ENCODE measurements at places on chromosomes 6 and 20. TPM values are rescaled to one million over a fixed set of nuclear protein-coding genes. Genes with fewer than 3 reads are reported as not detected.

GRCh38 chr6:19024737-19025136 lies 637.6 kb downstream of the RNF144B start:
- peak; percentile 52 for DNase-seq

GRCh38 chr6:86256615-86257187 lies 614.0 kb upstream of the SYNCRIP start:
- no peak for DNase-seq

The FOXA2 gene
- 0.59 TPM for total RNA-seq

The BTNL2 gene
- not detected for total RNA-seq

DNA sequence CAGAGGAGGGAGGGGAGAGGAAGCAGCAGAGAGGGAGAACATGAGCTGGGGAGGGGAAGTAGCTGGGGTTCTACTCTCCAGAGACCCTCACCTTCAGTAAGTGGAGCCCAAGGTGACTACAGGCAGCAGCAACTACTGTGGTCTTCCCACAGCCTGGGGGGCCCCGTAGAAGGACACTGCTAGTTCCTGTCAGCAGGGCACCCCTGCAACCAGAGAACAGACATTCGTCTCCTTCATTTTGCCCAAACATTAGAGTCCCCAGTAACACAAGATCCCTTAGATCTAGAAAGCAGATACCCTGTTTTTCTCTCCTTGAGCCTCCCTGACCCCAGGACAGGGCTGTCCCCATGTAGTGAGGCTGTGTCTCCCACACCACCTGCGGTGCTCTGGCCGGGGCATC lies 8.2 kb downstream of the GNMT start:
- DNase-seq: no peak

- no peak for DNase-seq
These were observed 59.3 kb upstream of the MYL9 start for GRCh38 chr20:36482044-36482473.

DNA sequence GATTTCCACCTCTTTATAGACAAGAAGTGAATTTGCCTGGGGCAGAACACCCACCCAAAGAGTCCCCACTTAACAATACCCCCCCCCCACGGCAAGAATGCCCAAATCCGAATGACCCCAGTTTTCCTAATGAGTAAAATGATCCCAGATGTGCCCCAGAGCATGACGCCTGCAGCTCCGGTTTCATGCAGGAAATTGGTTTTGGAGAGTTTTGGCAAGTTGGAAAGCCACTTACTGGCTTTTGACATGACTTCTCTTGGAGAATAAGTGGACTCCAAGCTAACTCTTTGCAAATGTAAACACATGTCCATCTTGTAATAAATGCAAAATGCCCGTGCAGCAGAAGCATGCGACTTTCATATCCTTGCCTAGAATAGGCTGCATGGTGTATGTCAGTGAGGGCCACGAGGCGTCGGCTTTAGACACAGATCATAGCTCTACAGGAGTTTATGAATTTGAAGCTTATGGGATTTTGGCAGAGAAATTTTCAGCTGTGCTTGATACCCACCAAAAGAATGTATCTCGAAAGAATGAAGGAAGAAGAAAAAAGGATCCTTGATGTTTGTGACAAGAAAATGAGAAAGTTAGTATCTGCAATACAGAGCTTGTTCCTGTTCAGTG lies 24.2 kb downstream of the EDN3 start:
- no peak for DNase-seq

- no peak for DNase-seq
These were observed 22.4 kb upstream of the TGM2 start for GRCh38 chr20:38187517-38187916.

- no peak for DNase-seq
These were observed 21.4 kb upstream of the NELFCD start for GRCh38 chr20:58959652-58960051.

- peak; percentile 15 for DNase-seq
These were observed 29.2 kb upstream of the DST start for GRCh38 chr6:56671651-56672461.

DNA sequence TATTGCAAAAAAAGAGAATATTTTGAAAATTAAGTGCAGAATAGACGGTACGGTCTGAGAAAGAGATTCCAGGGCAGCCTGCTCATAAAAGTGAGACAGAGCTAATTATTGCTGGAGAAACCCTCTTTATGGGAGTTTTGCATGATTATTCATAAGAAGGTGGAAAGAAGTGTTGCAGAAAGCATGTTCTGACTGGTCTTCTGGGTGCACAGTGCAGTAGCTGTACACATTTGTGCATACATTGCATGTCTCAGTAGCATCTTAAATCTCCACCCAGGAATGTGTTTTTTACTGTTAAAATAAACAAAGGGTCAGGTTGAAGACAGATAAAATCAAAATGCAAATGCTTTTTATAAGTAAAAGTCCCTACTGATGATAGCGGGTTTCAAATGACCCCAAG lies 1813.6 kb upstream of the DEFB115 start:
- no peak for DNase-seq

- peak; percentile 66 for DNase-seq
These were observed 36.1 kb downstream of the GMDS start for GRCh38 chr6:2209226-2209809.

DNA sequence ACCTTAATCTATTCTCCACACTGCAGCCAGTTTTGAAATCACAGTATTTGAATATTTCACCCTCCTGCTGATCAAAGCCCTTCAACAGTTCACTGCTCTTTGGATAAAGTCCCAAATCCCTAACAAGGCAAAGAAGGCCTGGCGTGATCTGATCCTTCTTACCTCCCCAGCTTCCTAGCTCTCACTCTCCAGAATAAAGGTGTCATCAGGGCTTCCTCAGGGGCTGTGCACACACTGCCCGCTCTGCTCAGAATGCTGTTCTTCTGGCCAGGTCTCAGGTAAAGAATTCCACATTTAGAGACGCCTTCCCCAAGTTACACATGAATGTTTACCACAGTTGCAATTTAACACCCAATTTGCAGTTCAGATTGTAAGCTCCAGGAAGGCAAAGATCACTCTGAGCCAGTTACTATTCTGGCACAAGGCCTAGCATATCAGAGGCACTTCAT lies 58.9 kb upstream of the MCM9 start:
- no peak for DNase-seq

- no peak for DNase-seq
These were observed 25.0 kb downstream of the SH3BGRL2 start for GRCh38 chr6:79656134-79656533.

The RIPOR2 gene
- 1.1 TPM for total RNA-seq

GRCh38 chr6:18439581-18439980 lies 52.4 kb downstream of the RNF144B start:
- no peak for DNase-seq

- no peak for DNase-seq
These were observed 1079.3 kb downstream of the EPHA7 start for GRCh38 chr6:92339936-92340640.

- no peak for DNase-seq
These were observed 289.1 kb downstream of the TAF4 start for GRCh38 chr20:61776491-61777075.

The SIRPB1 gene
- total RNA-seq: not detected

DNA sequence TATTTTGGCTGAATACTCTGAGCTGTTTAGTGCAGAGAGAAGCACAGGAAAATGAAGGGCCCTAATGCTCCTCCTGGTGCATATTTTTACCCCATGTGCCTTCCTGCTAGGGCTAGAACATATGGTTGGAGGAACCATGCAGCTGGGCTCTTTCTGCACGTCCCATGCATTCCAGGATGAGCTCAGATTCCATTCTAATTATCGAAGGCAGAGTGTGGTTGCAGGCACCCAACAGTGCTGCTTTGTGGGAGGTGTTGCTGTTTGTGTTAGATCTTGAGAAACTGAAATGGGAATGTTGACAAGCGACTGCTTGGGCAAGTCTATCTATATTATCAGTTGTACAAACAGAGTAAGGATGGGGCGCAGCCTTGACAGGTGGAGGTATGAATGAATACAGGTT lies 419.5 kb downstream of the DHX35 start:
- no peak for DNase-seq

The EDN3 gene
- total RNA-seq: not detected

DNA sequence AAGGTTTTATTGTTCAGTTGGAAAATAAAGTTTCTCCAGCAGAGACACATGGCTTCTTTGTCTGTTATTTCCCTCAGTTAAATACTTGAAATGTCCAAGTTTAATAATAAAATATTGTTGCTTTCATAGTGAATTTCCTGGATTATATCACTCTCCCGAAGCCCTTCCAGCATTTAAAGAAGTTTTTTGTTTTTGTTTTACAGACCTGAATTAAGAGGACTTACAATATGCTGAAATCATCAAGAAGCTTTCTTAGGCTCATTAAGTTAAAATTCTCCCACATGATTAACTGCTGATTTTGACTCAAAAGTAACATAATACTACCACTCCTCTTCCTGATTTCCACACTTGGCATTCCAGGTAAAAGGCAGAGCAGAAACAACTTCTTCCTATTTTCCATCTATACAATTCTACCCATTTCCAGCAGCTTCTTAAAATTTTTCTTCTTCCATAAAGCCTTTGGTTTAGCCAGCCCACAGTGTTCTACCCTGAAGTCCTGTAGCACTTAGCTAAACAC lies 35.8 kb downstream of the PDSS2 start:
- no peak for DNase-seq

DNA sequence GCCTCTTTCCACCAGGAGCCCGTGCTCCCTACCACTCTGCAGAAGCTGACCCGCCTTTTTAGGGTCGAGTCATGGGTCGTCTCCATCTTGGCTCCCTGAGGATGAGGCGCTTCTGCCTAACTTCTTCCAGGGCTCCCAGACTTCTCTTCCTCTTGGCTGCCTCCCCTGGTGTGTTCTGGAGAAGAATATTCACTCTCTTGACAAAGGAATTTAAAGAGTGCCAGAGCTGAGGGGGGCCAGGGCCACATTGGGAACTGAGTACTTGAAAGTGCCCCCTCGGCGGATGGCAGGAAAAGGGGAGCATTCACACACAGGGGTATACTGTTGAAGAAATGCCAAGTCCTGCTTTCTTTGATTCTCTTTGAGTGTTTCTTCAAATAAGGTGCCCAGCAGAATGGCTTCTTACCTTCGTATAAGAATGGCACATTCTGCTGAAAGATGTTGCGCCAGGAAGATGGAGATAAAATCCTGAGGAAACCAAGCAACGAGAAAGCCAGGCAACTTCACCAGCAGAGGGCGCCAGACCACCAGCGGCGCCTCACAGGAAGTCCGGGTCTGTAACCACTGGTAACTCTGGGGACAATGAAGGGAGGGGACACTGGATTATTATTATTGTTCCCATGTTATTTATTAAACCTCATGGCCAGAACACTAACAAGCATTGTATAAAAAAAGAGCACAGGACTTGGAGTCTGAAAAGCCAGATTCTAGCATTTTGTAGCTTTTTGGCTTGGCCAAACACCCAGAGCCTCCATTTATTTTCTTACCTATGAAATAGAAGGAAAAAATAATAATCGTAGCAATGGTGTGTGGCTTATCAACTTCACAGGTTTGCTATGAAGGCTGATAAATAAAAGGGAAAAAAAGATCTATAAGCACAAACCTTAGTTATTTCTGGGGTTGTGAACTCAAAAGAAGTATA lies 176.7 kb downstream of the HACE1 start:
- DNase-seq: peak; percentile 74

The MCCD1 gene
- total RNA-seq: not detected

The HDGFL1 gene
- not detected for total RNA-seq

The TREM1 gene
- 0.38 TPM for total RNA-seq

- no peak for DNase-seq
These were observed 195.1 kb downstream of the BMP7 start for GRCh38 chr20:57071283-57071731.

DNA sequence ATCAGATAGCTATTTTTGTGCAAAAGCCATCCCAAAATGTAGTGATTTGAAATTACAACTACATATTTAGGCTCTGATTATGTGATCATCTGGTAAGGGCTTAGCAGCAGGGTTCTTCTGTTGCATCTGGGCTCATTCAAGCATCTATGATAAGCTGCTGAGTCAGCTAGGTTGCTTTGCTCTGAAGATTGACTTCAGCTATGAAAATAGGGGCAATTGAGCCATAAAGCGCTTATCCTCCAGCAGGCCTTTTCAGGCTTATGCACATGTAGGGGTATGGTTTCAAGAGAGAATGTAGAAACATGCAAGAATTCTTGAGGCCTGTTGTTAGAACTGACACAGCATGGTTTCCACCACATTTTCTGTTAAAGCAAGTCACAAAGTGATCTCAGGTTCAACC lies 114.1 kb downstream of the PLCB1 start:
- no peak for DNase-seq

The KIF25 gene
- not detected for total RNA-seq

DNA sequence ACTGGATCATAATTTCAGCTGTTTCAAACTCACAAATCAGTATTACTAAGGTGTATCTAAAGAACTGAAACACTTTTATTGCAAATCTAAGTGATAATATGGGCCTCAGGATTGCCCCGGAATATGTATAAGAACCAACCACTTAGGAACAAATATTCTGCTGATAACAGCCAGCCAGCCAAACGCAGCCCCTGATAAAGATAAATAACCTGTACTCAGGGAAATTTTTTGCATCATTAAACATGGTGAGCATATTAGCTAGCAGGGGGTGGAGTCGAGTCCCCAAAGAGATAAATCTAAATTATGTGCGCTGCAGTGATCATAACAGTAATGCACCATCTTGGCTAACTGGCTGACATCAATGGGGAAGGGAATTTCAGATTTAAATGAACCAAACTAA lies 410.2 kb upstream of the MAP3K7 start:
- DNase-seq: no peak

The TJAP1 gene
- total RNA-seq: 41.8 TPM

DNA sequence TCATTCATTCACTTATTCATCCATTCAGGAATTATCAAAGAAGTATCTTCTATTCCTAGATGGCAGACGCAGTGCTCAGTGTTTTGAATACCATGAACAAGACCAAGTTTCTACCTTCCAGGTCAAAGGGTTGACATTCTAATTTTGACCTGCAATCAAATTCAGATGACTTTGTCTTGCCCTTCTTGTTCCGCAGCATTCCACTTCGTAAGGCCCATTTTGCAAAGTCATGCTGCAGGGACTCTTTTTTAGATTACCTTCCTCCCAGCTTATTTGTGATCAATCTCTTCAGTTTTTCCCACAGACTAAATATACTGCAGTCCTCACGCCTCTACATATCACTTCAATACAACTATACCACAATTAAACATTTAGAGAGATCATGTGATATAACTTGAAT lies 7.1 kb upstream of the TAAR1 start:
- no peak for DNase-seq

- DNase-seq: no peak
These were observed 35.7 kb upstream of the VEGFA start for GRCh38 chr6:43734294-43734665.

GRCh38 chr20:14446446-14446845 lies 109.0 kb upstream of the FLRT3 start:
- DNase-seq: no peak

DNA sequence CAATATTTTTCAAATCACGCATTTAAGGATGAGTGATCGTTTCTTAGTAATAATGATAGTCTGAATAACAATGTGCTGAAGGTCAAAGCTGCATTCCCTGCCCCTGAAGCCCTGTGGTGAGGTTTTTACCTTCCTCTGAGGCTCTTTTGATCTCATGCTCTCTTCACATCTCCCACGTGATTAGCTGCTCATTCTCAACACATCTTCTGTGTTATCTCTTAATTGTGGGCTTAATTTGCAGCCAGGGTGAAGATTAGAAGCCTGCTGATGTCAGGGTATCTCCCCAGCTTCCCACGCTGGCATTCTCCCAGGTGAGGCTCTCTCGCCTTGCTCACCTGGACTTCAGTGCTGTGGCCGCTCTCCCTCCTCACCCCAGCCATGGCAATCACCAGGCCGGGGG lies 109.7 kb upstream of the FOXQ1 start:
- DNase-seq: no peak

GRCh38 chr6:40521496-40521895 lies 65.7 kb downstream of the LRFN2 start:
- no peak for DNase-seq

The RNF5 gene
- 44.4 TPM for total RNA-seq

All from endothelial cell (in vitro differentiated cells).